Effector memory CD4-positive, alpha-beta T cell (primary cell): ENCODE measurements at places on chromosomes 3 and 15.

GRCh38 chr3:49295489-49296058, 18.5 kb upstream of the C3orf62 start:
- no peak for DNase-seq

DNA sequence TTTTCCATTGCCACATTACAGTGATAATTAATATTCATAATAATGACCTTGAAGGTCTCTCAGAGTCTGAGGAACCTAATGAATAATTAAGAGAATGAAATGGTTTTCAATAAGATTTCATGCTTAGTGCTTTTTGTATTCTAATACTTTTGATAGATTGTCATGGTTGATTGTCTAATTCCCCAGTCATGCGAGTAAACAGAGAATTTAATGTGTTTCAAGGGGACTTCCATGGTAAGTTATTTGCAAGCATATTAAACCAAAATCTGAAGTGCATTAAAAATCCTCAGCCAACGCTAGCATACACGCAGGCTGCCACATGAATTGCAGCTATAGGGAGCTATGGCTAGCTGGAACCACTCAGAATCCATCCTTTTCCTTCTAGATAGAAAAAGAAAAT, 18.9 kb upstream of the ANO10 start:
- DNase-seq: no peak

GRCh38 chr15:77023576-77024272, 28.8 kb downstream of the PSTPIP1 start:
- DNase-seq: no peak

DNA sequence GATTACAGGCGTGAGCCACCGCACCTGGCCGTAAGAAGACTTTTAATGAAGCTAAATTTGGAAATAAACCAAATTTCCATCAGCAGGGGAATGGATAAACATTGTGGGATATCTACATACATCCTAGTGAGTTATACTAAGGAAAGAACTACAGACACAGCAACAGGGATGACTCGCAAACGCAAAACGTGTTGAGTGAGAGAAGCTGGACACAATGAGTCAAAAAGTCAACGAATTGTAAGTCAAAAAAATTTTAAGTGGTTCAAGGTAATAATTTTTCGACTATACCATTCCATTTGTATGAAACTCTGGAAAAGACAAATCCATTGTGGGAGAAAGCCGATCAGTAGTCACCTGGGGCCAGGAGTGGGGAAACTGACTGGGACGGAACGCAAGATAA, 19.9 kb downstream of the PLA2G4F start:
- no peak for DNase-seq

DNA sequence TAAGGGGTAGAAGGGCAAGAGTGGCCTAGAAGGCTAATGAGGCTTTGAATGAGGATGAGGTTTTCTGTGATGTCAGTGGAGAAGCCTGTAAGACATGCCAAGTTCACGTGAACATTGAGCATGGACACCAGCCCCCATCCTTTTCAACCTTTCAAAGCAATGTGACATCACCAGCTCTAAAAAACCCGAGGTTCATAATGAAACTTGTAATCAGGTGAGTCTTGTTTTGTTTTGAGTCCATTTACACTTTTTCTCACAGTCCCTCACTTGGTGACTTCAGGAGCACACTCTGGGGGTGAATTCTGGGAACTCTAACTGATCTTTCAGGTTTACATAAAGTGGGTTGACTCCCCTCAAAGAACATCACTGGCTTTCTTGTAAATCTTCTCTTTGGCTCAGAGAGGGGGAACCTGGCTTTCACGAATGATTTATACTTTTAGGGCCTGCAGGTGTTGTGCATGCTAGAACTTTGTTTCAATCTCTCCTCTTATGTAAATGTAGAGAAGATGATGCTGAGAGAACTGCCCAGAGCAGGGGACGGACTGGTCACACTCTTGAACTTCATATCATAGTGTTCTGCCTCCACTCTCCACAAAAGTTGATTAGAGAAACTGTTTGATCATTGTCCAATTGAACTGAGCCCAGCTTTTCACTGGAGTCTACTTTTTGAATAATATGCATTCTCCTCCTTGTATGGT, 224.7 kb upstream of the SATB1 start:
- no peak for DNase-seq

- no peak for DNase-seq
Measured at GRCh38 chr3:42803414-42804105, 730 bp downstream of the HIGD1A start.

DNA sequence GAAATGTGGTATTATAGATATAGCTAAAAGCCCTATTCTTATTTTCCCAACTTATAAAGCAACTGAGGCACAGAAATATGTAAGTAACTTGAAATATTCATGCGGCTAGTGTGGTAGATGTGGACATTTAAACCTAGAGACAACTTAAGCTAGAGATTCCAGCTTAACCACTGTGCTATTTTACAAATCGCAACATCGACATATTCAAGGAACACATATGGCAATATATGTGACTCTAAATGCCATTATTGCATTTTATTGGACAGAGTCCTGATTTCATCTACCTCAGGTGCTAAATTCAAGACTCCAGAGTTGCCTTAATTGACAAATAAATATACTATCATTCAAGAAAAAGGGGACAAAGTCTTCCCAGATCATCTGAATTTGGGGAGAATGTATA, 442.3 kb downstream of the NLGN1 start:
- no peak for DNase-seq

GRCh38 chr3:53486961-53487654, 7.3 kb upstream of the CACNA1D start:
- no peak for DNase-seq

GRCh38 chr15:100999369-100999768, 80.2 kb downstream of the LRRK1 start:
- no peak for DNase-seq

DNA sequence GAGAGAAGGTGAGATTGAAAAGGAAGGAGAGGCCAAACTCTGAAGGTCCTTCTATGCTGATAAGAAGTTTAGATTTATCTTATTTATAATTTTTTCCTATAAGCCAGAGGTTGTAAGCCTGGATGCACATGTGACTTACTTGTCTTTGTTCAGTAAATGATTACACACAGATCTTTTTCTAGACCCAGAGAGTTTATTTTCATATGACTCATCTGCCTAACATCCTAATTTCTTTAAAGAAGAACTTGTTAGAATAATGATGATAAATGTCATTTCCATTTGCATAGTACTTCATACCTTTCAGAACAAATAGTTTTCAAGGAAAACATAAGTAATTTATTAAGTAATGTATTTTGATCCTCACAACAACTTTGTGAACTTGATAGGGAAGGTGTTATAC, 434.8 kb upstream of the DPH6 start:
- DNase-seq: no peak

DNA sequence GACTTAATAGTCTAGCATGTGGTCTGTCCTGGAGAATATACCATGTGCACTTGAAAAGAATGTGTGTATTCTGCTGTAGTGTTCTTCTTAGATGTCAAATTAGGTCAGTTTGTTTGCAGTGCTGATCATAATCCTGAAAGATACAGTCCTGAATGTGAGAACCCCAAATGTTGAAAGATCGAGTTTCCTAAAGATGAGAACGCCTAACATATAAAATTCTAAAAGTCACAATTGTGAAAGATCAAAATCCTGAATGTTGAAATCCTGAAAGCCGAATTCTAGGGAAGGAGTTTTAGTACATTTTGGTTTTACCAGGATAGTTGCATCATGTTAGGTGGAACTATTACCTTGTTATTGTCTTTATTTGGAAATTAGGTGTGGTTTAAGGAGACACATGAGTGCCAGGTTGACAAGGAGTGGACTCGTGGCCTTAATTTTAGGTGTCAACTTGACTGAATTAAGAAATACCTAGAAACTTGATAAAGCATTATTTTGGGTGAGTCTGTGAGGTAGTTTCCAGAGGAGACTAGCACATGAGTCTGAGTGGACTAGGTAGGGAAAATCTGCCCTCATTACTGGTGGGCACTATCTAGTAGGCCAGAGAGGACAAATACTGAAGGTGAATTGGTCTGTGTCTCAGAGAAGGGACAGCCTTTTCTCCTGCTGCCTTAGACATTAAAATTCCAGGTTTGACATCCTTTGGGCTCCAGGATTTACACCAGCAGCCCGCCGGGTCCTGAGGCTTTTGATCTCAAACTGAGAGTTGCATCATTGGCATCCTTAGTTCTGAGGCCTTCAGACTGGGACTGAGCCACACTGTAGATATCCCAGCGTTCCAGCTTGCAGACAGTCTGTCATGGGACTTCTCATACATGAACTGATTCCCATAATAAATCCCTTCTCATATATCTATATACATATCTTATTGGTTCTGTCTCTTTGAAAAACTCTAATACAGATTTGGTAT, 77.1 kb downstream of the LRRC28 start:
- no peak for DNase-seq

GRCh38 chr3:39531665-39532064, 64.2 kb downstream of the MOBP start:
- no peak for DNase-seq
